ENCODE measurements at places on chromosomes 6 and 20. TPM values are rescaled to one million over a fixed set of nuclear protein-coding genes. Genes with fewer than 3 reads are reported as not detected.

Gene RNF217
- total RNA-seq: 26.5 TPM

Gene EYA4
- not detected for total RNA-seq

Gene TAF8
- total RNA-seq: 51.4 TPM

Gene PHACTR3
- total RNA-seq: not detected

Gene ANKRD66
- total RNA-seq: not detected

Gene TSBP1
- not detected for total RNA-seq
